ENCODE measurements at places on chromosomes 4 and X.

- no peak for DNase-seq
Measured at GRCh38 chrX:65522739-65523372, 11.7 kb downstream of the LAS1L start.

GRCh38 chr4:113614414-113614813 lies 147.1 kb downstream of the CAMK2D start:
- no peak for DNase-seq

DNA sequence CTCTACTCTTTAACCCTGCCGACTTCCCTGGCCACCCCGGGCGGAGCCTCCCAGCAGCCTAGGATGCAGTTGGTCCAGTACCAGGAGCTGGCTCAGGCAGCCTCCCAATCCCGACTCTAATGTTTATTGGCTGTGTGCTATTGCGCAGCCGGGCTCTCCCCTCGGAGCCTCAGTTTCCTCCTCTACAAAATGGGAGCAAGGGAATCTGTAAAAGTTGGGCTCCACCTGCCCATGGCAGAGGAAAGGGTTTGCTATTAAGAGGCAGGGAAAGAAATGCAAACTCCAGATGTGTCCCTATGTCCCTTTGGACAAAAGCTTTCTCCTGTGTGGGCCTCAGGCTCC lies 140.8 kb upstream of the PJA1 start:
- no peak for DNase-seq

DNA sequence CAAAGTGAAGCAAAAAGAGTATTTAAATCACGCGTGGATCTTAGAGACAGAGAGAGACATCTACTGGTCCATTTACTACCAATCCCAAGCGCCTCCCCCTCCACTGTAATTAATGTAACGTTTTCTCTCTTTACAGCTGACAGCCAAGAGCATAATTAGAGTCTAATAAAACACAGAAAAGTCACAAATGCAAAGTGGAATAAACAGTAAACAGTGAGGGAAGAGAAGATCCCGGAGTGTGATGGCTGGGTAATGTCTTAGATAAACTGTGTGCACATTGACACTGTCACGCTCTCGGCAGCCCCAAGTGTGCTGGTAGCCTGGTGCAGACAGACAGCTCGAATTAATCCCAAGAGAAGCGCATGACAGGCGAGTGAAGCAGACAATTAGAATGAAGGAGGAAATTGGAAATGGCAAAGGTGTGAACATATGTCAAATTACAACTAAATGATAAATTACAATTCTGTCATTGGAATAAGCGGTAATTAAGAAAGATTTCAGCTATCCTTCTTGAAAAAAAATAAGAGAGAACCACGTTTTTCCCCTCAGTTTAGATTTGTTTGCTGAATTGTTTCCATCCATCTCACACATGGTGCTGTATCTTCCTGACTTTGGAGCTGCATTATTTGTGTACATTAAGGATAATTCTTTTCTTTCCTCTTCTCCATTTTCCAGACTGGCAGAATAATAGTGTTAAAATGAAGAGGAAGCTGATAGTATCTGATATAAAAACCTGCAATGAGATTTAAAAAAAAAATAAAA lies 100.1 kb downstream of the CXXC4 start:
- DNase-seq: no peak

All from stimulated activated CD8-positive, alpha-beta memory T cell treated with anti-CD3 and anti-CD28 coated beads, Interleukin-4, amount 100 ng/mL, for 1 hour (primary cell).